NCI-H2171 (cell line): ENCODE measurements at places on chromosomes 7 and 10.
A peak's percentile ranks its signal among the peaks of the same experiment; 100 is the strongest.

DNA sequence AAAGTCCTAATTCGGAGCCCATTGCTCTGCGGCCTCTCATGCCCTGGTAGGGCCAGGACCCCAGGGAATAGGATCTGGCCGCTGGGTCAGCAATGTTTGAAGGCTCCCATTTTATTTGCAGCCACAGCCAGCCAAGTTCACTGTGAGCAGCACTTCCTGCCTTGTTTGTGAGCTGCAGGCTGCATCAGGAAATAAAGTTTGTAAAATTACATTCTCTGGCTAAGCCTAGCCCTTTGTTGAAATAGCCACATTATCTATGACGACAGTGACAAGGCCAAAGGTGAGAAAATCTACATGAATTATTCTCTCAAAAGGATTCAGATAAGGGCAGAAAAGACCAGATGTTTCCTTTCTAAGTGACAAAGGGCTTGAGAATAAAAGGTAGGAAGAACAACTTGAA is 23.7 kb upstream of the ITGB1 start:
- DNase-seq = no peak

DNA sequence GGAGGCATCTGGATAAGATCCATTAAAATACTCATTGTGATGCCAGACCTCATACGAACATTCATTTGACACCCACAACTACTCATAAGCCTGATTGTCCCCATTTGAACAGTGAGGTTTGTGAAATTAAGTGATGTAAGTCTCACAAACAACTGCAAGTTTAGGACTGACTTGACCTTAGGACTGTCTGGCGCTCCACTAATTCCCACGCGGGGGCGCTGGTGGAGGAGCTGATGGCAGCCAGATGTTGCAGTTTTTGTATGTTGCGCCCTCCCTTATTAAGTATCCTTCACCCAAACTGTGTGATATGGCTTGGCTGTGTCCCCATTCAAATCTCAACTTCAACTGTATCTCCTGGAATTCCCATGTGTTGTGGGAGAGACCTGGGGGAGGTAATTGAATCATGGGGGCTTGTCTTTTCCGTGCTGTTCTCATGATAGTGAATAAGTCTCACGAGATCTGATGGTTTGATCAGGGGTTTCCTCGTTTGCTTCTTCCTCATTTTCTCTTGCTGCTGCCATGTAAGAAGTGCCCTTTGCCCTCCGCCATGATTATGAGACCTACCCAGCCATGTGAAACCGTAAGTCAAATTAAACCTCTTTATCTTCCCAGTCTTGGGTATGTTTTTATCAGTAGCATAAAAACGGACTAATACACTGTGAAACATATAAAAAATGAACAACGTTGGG is 20.3 kb upstream of the TIAL1 start:
- no peak for DNase-seq

- no peak for DNase-seq
Measured at GRCh38 chr10:74868392-74868977, 42.1 kb downstream of the KAT6B start.

DNA sequence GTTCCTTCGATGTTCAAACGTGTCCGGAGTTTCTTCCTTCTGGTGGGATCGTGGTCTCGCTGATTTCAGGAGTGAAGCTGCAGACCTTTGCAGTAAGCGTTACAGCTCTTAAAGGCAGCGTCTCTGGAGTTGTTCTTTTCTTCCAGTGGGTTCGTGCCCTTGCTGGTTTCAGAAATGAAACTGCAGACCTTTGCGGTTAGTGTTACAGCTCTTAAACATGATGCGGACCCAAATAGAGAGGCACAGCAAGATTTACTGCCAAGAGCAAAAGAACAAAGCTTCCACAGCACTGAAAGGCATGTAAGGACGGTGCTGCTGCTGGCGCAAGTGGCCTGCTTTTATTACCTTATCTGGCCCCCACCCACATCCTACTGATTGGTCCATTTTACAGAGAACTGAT is 931.4 kb downstream of the IPMK start:
- DNase-seq = no peak

GRCh38 chr7:33623267-33623666 is 282.1 kb upstream of the BMPER start:
- DNase-seq = no peak

DNA sequence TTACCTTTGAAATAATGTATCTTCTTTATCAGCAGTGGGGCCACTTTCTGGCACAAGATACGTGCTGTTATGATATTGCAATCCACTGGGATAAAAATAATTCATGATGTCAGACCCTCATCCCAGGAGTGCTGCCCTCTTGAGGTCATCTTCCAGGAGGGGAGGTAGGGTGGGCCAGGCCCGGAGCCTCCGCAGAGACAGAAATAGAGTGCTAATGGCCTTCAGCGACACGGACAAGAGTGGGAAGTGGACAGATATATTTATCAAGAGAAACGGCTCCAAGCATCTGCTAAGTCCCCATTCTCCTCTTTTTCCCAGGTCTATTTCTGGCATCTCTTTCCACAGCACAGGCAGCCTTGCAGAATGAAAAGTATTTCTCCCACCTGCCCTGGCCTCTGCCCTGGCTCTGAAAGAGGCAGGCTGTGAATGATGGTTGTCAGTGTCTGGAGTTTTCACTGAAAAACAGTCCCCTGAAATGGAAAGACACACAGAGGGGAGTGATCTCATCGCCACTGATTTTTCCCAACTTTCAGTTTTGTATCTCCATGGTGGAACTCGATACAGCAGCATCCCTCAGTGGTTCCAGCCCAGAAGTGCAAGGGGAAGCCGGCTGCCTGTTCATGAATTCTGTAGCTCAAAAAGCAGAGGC is 251.7 kb upstream of the MYO3A start:
- no peak for DNase-seq

- DNase-seq = no peak
Measured at GRCh38 chr10:130140425-130140824, 4.2 kb downstream of the GLRX3 start.

DNA sequence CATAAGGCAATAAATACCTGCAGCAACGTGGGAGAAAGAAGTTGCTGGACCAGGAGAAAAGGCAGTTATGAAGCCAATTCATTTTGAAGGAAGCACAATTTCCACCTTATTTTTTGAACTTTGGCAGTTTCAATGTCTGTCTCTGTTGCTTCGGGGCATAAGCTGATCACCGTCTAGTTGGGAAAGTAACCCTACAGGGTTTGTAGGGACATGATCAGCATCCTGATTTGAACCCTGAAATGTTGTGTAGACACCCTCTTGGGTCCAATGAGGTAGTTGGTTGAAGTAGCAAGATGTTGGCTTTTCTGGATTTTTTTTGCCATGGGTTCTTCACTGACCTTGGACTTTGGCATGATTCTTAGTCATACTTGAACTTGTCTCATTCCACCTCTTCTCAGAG is 13.0 kb downstream of the DUSP5 start:
- DNase-seq = no peak

DNA sequence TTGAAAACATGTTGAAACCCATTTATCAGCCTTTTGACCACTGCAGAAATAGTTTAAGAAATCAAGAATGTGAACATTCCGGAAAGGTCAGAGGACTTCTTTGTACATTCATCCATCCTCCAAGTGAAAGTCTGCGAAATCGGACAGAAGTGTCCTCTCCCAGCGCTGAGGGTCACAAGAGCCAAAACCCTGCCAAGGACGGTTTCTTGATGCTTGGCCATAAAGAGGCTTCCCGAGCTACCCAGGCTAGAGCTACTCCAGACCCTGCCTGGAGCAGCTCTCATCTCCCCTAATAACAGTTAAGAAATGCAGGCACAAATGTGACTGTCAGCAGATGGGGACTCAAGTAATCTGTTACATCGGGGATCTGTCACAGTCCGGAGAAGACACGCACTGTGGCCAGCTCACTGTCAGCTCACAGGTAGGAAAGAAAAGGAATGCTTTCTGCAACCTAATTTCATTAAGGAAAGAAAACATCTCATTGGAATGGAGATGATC is 4.5 kb upstream of the CYTH3 start:
- no peak for DNase-seq

GRCh38 chr7:66697449-66698438 is 42.8 kb upstream of the RABGEF1 start:
- peak; percentile 9 for DNase-seq

DNA sequence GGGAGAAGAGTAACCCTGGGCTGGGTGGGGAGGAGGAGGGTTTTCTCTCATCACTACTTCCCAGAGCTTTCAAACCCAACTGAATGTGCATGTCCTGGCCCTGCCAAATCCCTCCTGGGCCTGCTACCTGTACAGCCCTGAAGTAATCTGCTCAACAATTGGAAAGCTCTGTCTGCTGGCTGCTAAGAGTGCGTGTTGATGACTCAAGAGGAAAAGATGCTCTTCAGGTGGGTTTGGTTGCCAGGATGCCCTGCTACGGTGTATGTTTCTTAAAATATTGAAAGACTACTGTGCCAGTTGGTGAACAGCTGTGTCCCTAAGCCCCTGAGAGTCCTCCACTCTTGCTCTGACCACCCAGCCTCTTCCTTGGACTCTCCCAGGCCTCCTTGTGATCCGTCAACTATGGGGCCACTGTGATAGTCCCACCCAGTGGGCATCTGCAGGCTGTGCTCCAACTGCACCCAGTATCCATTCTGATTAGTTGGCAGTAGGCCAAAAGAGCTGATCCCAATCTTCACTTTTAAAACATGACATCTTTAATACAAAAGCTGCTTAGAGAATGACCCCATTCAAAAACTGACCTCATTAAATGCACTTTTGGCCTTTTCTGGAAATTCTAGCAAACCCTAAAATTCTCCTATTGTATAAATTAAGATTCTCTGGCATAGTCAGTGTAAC is 85.6 kb downstream of the AOAH start:
- DNase-seq = no peak

- no peak for DNase-seq
Measured at GRCh38 chr7:55055479-55055878, 36.7 kb downstream of the EGFR start.

- no peak for DNase-seq
Measured at GRCh38 chr10:34504534-34504933, 310.6 kb downstream of the PARD3 start.

- no peak for DNase-seq
Measured at GRCh38 chr7:45107356-45107755, 4.1 kb downstream of the TBRG4 start.

DNA sequence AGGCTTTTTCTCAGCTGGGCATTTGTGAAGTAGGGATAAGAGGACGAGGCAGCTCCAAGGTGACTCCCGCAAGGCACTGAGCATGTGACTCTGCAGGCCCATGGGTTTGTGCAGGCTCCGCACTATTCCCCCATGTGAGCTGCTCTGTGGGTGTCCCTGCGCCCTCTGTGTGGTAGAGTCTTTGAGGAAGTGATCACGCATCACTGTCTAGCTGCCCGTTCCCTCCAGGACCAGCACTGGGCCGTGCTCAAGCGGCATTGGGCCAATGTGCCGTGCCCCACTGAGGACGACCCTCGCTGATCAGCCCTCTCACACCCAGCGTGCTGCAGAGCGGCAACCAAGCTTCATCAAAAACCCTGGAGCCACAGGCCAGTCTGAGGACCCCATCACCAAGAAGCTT is 7.5 kb downstream of the PRKAG2 start:
- no peak for DNase-seq

GRCh38 chr7:43803865-43804264 is 45.4 kb downstream of the BLVRA start:
- no peak for DNase-seq

DNA sequence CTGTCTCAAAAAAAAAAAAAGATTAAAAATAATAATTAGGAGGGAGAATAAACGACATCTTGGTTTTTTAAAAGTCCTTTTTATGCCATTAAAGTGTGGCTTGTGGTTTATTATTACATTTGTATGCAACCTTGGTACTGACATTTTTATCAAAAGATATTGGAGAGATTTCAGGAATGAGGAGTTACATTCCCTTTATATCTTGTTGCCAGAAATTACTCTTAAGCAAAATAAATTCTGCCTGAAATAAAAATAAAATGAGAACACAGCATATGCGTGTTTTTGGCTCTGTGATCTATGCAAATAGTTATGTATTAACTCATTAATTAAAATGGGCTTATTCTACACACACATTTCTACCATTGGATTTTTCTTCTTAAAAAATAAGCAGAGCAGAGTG is 202.4 kb downstream of the BICC1 start:
- no peak for DNase-seq

- DNase-seq = no peak
Measured at GRCh38 chr10:124296813-124297788, 121.6 kb downstream of the OAT start.
